ENCODE measurements at places on chromosomes 5 and 9. TPM values are rescaled to one million over a fixed set of nuclear protein-coding genes. Genes with fewer than 3 reads are reported as not detected.
A peak's percentile ranks its signal among the peaks of the same experiment; 100 is the strongest.

DNA sequence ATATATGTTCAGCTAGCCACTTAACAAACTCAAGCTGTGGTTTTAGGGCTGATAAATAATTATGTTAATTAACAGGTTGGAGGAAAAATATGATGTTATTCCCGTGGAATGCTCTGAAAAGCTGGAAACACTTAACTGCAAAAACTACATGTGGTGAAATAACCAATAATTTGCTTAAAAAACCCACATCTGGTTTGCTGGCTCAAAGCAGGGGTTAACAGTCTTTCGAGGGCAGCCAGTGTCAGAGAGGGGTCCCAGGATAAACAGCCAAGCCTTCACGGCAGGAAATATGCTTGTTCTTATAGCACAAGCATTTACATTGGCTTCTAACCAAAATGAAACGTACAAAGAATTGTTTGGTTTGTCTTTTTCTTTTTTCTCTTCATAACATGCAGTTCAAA lies 254.0 kb upstream of the GAS1 start:
- H3K4me3 ChIP-seq = no peak overlapping the region
- no peak overlapping the region for H3K27ac ChIP-seq
- no peak for DNase-seq
- no peaks in the 10 kb centered on the region for H3K4me1 ChIP-seq
- H3K27me3 ChIP-seq = peaks cover 24% of the 10 kb centered on the region

DNA sequence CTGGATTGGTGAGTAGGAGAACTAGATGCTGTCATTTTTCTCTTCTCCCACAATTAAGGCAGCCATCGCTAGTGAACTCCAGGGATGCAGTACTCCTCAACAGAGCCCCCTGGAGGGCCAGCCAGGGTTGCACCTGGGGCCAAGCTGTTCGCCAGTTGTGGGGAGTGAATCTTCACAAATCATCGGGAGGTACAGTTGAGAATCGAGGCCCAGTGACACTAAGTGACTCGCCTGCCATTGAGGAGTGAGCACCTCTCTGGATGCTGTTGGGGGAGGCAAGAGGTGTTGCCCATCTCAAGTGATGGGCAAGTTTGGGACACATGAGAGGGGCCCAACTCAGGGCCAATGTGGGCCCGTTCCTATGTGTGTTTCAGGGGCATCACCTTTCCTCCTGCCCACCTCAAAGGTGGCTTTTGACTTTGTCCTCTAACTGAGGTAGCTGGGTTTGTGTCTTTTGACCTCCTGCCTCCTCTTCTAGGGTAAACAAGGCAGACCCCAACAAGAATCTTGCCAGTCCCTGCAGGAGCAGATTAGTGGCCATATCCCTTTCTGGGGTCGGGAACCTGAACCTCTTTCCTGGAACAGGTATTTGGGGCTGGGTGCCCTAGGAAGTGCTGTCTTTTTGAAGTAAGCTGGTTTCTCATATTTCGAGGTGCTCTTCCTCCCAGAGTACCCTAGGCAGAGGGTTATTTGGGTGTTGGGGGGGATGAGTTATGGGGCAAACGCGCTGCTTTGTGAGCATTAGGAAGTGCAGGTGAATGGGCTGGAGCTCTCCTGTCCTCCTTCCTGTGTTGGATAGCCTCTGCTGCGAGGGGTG lies 181.2 kb downstream of the MACROH2A1 start:
- no peak overlapping the region for H3K4me3 ChIP-seq
- H3K4me1 ChIP-seq = no peaks in the 10 kb centered on the region
- H3K36me3 ChIP-seq = no peaks in the 10 kb centered on the region
- H3K27me3 ChIP-seq = peaks cover 24% of the 10 kb centered on the region
- no peak overlapping the region for H3K27ac ChIP-seq

DNA sequence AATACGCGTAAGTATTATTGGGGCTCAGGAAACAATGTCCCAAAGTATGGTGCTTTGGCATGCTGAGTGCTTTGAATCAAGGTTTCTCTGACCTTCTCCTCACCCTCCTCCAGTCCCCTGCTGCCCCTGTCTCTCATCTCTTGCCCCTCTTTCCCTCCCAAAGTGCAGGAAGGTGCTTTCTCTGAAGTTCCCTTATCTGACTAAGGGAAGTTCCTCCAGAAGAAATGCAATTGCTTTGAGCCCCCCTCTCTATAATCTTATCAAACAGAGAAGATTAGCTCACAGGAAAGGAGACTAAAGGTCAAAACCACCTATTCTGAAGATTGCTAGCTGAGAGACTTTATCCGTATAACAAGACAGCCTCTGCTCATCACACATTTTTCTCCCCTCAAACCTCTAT lies 288.1 kb downstream of the ARL15 start:
- no peak overlapping the region for H3K4me3 ChIP-seq
- H3K36me3 ChIP-seq = no peaks in the 10 kb centered on the region
- H3K27me3 ChIP-seq = no peaks in the 10 kb centered on the region
- no peak for DNase-seq
- H3K4me1 ChIP-seq = peaks cover 4% of the 10 kb centered on the region

DNA sequence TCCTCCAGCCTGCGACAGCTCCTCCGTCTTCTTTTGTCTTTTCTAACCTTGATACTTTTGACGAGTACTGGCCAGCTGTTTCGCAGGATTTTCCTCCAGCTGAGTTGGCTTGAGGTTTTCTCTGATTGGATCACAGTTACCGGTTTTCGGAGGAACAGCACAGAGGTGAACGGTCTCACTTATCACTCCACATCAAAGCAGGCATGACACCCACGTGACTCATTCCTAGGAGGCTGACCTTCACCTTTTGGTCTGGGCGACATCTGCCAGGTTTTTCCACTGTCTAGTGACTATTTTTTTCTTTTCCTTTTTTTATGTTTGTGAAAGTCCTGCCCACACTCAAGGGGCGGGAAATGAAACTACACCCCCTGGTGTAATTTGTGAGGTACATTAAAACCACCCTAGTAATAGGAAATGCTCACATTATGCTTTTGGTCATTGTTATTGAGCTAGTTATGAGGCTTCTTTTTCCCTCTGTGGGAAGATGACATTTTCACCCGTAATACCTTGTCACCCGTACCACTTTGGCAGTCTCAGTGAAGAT lies 319.2 kb downstream of the GADD45G start:
- no peaks in the 10 kb centered on the region for H3K27me3 ChIP-seq
- H3K27ac ChIP-seq = no peak overlapping the region
- no peak overlapping the region for H3K4me3 ChIP-seq
- H3K36me3 ChIP-seq = no peaks in the 10 kb centered on the region
- DNase-seq = no peak
- peaks cover 29% of the 10 kb centered on the region for H3K4me1 ChIP-seq

DNA sequence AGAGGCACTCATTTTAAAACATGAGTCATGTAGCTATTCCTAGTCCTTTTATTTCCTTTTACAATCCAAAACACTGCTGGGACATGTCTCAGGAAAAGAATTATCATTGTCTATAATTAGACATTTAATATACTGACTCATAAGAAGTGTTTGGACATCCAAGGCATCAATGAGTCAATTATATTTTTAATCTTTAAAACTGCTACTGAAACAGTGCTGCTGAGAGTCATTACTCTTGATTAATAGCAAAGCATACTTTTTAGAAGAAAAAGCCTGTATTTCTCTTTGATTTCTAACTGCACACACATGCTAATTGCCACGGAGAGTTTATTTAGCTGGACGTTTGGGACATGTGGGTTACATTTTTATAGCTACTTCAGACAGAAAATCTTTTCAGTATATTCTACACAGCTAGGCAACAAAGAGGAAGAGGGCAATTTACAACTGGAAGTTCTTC lies 1249.0 kb upstream of the CDH18 start:
- H3K27me3 ChIP-seq = no peaks in the 10 kb centered on the region
- no peaks in the 10 kb centered on the region for H3K36me3 ChIP-seq
- H3K27ac ChIP-seq = peak overlapping the region; percentile 23
- DNase-seq = no peak

DNA sequence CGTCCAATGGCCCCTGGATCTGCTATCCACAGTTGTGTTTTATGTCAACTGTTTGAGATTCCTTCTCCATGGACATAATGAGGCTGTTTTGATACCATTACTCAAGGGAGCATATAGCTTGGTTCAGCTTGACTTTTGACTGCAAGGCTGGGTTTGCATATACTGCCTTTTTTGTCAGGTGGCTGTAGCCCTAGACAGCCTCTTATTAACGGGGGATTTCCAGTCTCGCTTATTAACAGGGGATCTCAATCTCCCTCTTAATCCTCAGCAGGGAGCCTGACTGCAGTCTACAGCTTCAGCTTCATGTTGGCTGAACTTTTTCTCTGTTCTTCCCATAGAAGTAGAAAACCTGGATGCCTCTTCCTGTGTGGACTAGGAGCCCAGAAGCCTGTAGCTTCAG lies 73.7 kb upstream of the TNC start:
- H3K36me3 ChIP-seq = no peaks in the 10 kb centered on the region
- H3K27me3 ChIP-seq = no peaks in the 10 kb centered on the region
- no peaks in the 10 kb centered on the region for H3K4me1 ChIP-seq

CDX1 gene
- total RNA-seq = not detected

- peak; percentile 92 for DNase-seq
- no peak overlapping the region for H3K4me3 ChIP-seq
- no peaks in the 10 kb centered on the region for H3K36me3 ChIP-seq
- peaks cover 3% of the 10 kb centered on the region for H3K4me1 ChIP-seq
- no peak overlapping the region for H3K27ac ChIP-seq
Measured at GRCh38 chr9:134449180-134449916, 123.1 kb downstream of the RXRA start.

WDR31 gene
- total RNA-seq = 12.4 TPM

GRCh38 chr9:8648271-8648845 lies 848.8 kb upstream of the DMAC1 start:
- no peak overlapping the region for H3K27ac ChIP-seq
- H3K36me3 ChIP-seq = no peaks in the 10 kb centered on the region
- H3K4me3 ChIP-seq = no peak overlapping the region
- no peak for DNase-seq
- H3K4me1 ChIP-seq = peaks cover 10% of the 10 kb centered on the region

GRCh38 chr5:17978954-17979353 lies 344.7 kb downstream of the TAF11L14 start:
- H3K27me3 ChIP-seq = no peaks in the 10 kb centered on the region
- H3K4me3 ChIP-seq = no peak overlapping the region
- no peaks in the 10 kb centered on the region for H3K36me3 ChIP-seq
- H3K4me1 ChIP-seq = no peaks in the 10 kb centered on the region
- no peak overlapping the region for H3K27ac ChIP-seq
- no peak for DNase-seq

DELE1 gene
- 125 TPM for total RNA-seq

DNA sequence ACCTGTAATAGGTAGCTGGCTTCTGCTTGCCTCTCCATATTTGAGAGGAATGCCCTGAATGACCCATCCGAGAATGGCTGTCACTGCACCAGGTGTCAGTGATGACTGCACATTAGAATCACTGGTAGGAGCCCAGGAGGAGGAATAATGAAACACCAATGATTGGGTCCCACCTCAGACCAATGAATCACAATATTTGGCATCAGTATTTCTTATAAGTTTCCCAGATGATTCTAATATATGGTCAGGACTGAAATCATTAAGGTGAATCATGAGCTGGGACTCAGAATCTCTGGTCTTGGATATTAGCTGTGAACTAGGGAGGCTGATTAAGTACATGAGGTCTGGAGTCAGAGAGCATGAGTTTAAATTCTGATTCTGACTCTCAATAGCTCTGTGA lies 23.4 kb downstream of the ARSB start:
- H3K4me3 ChIP-seq = no peak overlapping the region
- H3K27me3 ChIP-seq = no peaks in the 10 kb centered on the region
- no peaks in the 10 kb centered on the region for H3K4me1 ChIP-seq
- no peak overlapping the region for H3K27ac ChIP-seq
- no peak for DNase-seq

GRCh38 chr9:105290954-105291353 lies 46.5 kb downstream of the SLC44A1 start:
- no peak overlapping the region for H3K27ac ChIP-seq
- H3K36me3 ChIP-seq = no peaks in the 10 kb centered on the region
- DNase-seq = no peak
- no peaks in the 10 kb centered on the region for H3K27me3 ChIP-seq

DNA sequence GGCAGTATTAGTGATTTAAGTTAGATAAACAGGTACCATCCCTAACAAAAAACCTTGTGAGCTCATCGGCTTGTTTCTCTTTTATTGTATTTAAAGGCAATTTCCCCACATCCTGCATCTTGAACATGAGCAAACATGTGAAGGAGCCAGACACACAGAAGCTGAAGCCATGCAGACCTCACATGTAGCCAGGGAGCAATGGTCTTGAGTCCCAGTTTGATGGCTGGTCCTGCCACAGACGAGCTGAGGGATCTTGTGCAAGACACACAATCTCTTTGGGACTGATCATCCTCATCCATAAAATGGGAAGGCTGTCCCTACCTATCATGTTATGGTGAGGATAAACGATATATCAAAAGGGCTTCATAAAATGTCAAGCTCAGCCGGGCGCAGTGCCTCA lies 29.6 kb upstream of the XPA start:
- no peaks in the 10 kb centered on the region for H3K36me3 ChIP-seq
- no peaks in the 10 kb centered on the region for H3K4me1 ChIP-seq

GPR150 gene
- 0.14 TPM for total RNA-seq

DNA sequence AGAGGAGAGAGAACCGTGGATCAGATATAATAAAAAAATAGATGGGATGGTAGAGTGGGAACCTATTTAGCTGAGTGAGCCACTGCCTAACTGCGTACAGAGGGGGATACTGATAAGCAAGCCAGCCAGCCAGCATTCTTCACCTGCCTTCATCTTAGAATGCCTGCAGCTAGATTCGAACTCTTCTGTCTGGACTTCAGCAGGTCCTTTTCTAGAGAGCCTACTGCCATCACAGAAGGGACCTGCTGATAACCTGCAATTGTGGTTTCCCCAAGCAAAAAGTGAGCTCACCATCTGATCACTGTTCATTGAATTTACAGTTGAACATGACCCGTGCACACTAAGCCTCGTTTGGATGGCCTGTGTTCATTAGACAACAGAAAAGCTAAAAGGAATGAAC lies 109.4 kb downstream of the CDC42SE2 start:
- H3K4me3 ChIP-seq = no peak overlapping the region
- H3K27ac ChIP-seq = no peak overlapping the region
- no peaks in the 10 kb centered on the region for H3K36me3 ChIP-seq
- DNase-seq = no peak
- no peaks in the 10 kb centered on the region for H3K27me3 ChIP-seq

PCDHB6 gene
- total RNA-seq = 0.14 TPM

GRCh38 chr5:159593518-159594073 lies 263.3 kb upstream of the IL12B start:
- H3K27me3 ChIP-seq = no peaks in the 10 kb centered on the region
- no peaks in the 10 kb centered on the region for H3K4me1 ChIP-seq

ECM2 gene
- 7.2 TPM for total RNA-seq
